ENCODE measurements at places on chromosomes 16 and 17. TPM values are rescaled to one million over a fixed set of nuclear protein-coding genes. Genes with fewer than 3 reads are reported as not detected.

The PSMC3IP gene
- 16.1 TPM for total RNA-seq

The COG7 gene
- 18.0 TPM for total RNA-seq

The UTS2R gene
- total RNA-seq, result not detected

The RASD1 gene
- 2.0 TPM for total RNA-seq

The ITGA2B gene
- total RNA-seq, result 0.58 TPM

The KRT23 gene
- total RNA-seq, result not detected

The MYH10 gene
- total RNA-seq, result 11.2 TPM

The SOX8 gene
- 0.10 TPM for total RNA-seq
